NCI-H2081 treated with DMSO at 0.1 percent for 48 hours (cell line): ENCODE measurements at places on chromosomes 7 and 10.
A peak's percentile ranks its signal among the peaks of the same experiment; 100 is the strongest.

GRCh38 chr7:150631084-150631826 lies 930 bp downstream of the GIMAP6 start:
- DNase-seq: no peak

- DNase-seq: no peak
Observed at GRCh38 chr7:142554560-142555532, 194.4 kb upstream of the PRSS1 start.

DNA sequence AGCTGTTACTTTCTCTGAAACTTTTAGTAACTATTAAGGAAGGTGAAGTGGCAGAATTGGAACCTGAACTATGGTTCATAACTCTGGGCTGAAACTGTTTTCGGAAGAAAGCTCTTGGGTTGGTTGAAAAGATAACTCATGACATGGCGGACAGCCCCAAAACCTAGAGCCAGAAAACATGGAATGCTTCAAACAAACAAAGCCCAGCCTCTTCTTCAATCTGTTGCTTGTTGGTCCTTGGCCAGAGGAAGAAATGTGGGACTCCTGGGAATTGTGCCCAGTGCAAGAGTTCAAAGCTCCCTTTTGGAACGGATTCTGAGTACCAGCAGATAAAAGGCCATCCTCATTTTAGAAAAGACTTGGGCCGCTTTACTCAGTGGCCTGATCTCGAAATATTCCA lies 52.9 kb upstream of the CACNB2 start:
- DNase-seq: no peak

DNA sequence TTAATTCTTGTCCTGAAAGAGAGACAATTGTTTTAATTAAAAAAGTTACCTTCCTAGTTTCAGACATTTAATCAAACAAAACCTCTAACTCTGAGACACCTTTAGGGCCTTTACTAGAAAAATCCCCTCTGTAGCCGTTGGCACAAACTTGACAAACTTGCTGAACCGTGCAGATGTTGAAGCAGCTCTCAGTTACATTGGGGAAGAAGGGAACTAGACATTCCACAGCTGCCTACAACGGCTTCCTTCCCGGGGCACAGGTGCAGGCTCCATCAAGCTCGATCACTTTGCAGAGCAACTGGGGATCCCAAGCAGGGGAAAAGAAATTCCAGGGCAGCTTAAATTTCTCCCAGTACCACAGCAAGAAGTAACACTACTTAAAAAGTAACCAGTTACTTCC lies 141.3 kb downstream of the SKAP2 start:
- DNase-seq: no peak

- no peak for DNase-seq
Observed at GRCh38 chr10:52740913-52741675, 31.5 kb downstream of the MBL2 start.

DNA sequence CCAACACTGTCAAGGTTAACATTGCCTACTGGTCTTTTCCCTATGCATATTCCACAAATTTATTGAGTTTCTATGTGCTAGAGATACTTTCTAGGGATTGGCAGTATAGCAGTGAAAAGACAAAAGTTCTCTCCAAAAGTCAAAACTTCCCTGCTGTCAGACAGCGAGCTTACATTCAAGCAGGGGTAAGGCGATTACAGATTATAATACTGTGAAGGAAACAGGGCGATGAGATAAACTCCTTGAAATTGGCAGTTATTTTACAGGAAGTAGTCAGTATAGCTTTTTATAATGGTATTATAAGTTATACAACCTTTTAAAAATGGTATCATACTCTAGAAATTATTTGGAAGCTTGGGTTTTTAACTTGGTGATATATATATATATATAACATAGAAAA lies 9.9 kb downstream of the VPS50 start:
- DNase-seq: no peak

DNA sequence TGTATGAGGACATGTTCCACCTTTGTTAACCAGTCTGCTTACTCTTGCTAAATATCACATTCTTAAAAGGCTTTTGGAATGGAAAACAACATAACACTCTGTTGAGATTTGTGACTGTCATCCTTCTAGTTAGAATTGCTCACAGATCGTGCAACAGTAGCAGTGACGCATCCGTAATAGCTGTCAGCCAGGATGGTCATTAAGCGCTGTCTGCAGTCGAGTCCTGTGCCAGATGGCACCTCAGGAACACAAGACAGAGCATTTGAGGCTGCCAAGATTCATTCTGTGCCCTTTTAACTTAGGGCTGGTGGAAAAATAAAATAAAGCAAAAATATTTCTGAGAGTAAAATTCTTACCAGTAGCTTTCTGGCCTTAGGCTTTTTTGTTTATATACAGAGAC lies 348.6 kb downstream of the ANKRD7 start:
- DNase-seq: peak; percentile 72

DNA sequence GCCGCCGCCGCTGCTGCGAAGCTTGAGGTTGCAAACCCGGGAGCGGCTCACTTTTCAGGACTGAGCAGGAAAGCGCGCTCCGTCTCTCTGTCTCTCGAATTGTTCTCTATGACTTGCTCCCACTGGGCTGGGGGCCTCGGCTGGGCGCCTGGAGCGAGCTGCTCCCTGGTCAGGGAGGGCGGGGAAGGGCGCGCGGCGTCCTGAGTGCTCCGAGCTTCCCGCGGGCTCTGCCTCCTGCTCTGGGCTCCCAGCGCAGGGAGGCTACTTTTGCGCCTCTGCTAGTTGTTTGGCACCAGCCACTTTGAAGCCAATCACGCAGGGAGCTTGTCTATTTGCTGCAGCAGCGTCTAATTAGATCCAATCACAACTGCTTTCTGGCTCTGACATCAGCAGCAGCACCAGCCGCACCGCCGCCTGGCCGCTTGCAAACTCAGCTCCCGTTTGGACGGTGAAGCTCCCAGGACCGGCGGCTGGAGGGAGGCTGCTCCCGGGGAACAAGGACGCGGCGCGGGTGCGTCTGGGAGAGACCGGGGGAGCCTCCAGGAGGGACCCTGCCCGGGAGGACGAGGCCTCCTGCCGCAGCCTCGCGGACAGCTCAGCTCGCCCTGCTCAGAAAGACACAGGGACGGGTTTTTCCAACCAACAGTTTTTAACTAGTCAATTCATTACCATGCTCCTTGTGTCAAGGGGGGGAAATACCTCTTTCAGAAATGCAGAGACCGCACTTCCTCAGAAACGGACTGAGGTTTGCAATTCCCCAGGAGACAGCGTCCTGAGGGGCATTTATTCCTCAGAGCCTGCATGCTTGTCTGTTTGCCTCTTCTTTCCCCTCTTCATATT lies at the start of gene ADARB2:
TSS of gene ADARB2 (minus strand) at position 304 of the 840 bp plus-strand sequence.
- peak; percentile 83 for DNase-seq

- DNase-seq: no peak
Observed at GRCh38 chr10:98235846-98236245, 32.1 kb downstream of the LOXL4 start.

GRCh38 chr10:117534321-117535297 lies 7.9 kb upstream of the EMX2 start:
- no peak for DNase-seq

DNA sequence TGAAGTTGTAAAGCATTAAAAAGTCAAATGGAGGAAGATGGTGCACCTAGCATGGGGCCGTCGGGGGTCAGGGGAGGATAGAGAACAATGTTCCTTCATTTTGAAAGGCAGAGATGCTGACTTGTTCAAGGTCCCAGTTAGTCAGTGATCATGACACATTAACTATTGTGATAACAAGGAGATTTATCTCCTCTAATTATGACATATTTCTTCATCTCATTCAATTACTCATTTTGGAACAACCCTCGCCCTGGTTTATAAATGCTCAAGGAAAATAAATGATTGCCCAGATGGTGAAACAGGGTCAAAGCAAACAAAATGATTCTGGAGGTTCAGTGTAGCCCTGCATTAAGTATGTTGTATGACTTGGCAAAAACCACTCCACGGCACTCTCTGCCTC lies 106.2 kb downstream of the ITIH5 start:
- DNase-seq: no peak

DNA sequence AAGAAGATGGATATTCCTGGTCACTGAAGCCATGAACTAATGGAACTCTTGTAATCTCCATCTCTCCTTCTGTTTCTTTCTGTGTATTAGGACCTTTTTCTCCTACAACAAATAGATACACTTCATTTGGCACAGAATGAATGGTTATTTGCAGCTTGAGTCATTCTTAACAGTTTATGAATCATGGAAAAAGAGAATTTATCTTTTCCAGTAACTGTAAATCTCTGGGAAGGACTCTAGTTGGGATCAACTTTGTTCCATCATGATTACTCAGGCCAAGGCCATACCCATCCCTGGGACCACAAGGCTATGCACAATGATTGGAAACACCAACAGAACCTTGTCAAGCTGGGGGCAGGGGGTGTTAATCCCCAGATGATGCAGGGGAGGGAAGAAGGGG lies 36.1 kb upstream of the MDFIC start:
- DNase-seq: no peak

DNA sequence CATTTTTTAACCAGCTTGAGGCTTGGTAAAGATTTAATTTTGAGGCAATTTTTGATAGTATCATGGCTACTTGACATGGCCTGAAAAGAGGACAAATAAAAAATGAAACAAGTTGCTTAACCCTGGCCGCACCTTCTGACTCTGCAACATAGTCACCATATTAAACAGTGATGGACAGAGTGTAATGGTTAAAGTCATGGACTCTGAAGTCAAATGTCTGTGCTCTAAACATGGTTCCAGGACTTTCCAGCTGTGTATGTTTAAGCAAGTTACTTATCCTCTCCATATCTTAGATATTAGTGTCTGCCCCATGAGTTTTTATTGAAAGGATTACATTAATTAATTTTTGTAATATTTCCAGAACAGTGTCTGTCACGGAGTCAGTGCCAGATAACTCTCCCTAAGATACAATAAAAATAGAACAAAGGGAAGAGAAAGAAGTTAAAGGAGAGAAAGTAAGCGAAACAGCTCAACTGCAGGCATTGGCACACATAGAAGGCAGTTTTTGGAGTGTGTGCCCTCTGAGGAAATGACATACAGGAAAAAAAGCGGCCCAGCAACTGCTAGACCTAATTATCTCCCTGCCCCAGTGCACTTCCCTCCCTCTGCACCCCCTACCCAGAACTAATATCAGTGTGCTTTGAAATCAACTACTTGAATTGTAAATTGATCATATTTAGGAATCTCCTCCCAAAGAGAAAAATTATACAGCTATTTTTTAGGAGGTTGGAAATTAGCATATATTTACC lies 65.3 kb downstream of the MACC1 start:
- DNase-seq: no peak

- DNase-seq: no peak
Observed at GRCh38 chr10:52316500-52316899, 2.4 kb downstream of the DKK1 start.

GRCh38 chr7:128800567-128800966 lies 8.8 kb downstream of the CCDC136 start:
- DNase-seq: no peak

DNA sequence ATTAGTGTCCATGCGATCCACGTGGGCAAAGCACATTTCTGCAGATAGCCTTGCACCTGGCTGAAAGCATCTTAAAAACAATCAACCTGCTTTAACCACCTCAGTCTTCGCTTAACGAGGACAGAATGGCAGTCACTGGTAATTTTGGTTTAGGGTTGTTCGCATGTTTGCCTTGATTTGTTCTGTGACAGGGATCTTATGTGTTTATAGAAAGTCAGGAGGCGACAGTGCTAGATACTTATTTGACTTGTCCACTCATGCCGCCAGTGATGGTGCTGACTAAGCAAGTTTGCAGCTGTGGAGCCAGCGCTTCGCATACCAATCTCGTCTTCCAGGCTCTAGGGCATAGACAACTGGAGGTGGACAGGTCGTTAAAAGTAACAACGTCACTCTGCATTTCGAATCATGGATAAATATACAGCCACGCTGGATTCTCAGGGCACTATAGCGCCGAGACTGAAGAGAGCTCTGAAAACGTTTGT lies 1.2 kb upstream of the TMEM243 start:
- no peak for DNase-seq

- no peak for DNase-seq
Observed at GRCh38 chr10:15158448-15158847, 10.0 kb downstream of the NMT2 start.

DNA sequence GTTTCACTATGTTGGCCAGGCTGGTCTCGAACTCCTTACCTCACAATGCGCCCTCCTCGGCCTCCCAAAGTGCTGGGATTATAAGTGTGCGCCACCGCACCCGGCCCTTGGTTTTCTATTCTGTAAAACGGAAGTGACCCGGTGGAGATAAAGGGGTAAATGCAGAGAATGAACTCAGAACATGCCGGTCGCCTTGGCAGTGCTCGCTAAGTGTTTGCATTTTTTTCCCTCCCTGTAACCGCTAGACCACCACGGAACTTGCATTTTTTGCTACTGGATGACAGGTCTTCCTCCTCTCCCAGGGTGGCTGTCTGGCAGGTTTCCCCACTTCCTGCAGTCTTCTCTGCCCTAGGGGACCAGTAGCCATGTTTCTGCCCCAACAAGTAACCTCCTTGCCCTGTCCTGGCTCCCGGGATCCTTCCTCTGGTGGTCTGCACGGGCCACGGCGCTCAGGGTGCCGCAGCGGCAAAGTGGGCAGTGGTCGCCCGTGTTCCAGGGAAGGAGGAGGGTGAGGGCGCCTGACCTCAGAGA lies 18.8 kb upstream of the GNA12 start:
- DNase-seq: no peak

DNA sequence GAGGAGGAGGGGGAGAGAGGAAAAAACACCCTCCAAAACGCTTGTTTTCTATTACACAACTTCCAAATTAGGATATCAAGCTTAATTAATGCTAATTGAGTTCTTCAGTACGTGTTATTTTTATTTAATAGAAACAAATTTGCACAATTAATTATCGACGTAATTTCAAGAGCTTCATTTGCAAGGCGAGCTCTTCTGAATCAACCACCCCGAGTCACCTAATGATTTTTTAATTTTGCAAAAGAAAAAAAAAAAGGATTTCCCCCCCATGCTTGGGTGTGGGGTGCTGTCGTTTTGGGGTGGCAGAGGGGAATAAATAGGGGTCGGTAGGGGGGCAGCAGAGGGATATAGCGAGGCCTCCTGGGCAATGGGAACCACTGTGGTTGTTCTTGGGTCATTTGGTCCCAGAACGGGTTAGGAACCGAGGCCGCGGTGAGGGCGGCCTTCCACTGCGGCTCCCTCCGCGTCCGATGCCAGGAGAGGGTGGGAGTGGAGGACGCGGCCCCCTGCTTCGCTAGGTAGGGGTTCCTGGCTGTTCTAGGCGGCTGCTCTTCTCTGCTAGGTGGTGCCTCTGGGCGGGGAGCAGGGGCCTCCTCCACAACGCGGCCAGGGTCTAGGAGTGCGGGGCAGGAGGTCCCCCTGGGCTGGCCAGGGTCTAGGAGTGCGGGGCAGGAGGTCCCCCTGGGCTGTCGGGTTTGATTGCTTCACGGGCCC lies 7.3 kb downstream of the UNCX start:
- no peak for DNase-seq

- DNase-seq: no peak
Observed at GRCh38 chr7:15389073-15389472, 172.7 kb downstream of the AGMO start.

DNA sequence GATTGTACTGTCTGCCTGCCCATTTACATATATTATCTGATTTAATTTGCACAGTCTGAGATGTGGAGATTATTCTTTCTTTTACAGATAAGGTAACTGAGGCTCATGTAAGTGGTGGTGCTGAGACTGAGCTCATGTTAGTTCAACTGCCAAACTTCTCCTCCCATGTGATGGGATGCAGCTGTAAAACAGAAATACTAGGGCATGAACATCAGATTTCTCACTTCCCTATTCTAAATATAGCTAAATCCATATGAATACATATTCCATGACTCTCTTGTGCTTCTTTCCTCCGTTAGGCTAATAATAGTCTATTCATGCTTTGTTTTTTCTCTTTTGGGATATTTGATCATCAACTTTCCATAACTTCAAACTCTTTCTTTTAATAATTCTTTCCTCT lies 84.7 kb downstream of the PTPRZ1 start:
- DNase-seq: no peak
